ENCODE measurements at places on chromosomes 4 and X.

GRCh38 chrX:42933187-42933586 lies 155.2 kb upstream of the PPP1R2C start:
- DNase-seq, result no peak

- DNase-seq, result no peak
Observed at GRCh38 chrX:134685668-134686067, 27.4 kb upstream of the PLAC1 start.

- DNase-seq, result no peak
Observed at GRCh38 chr4:152776352-152776751, 3.2 kb downstream of the TIGD4 start.

DNA sequence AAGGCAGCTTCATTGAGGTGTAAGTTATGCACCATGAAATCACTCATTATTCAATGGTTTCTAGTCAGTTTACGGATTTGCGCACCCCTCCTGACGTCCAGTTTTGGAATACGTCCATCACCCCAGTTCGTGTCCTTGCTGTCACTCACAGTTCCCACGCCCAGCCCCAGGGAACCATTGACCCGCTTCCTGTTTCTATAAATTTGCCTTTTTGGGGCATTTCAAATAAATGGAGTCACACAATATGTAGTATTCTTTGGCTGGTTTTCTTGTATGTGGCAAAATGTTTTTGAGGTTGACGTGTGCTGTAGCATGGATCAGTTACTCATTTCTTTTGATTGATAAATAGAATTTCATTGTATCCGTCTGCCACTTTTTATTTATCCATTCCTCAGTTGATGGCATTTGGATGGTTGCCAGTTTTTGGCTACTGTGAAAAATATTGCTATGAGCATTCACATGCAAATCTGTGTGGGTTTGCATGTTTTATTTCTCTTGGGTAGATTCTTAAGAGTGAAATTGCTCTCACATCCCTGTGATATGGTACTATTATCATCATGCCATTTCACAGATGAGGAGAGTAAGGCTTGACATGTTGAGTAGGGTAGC lies 18.4 kb upstream of the SORCS2 start:
- no peak for DNase-seq

GRCh38 chr4:55973650-55974049 lies 24.9 kb downstream of the CEP135 start:
- no peak for DNase-seq

GRCh38 chrX:15758140-15758539 lies 20.1 kb downstream of the CA5B start:
- DNase-seq, result no peak

DNA sequence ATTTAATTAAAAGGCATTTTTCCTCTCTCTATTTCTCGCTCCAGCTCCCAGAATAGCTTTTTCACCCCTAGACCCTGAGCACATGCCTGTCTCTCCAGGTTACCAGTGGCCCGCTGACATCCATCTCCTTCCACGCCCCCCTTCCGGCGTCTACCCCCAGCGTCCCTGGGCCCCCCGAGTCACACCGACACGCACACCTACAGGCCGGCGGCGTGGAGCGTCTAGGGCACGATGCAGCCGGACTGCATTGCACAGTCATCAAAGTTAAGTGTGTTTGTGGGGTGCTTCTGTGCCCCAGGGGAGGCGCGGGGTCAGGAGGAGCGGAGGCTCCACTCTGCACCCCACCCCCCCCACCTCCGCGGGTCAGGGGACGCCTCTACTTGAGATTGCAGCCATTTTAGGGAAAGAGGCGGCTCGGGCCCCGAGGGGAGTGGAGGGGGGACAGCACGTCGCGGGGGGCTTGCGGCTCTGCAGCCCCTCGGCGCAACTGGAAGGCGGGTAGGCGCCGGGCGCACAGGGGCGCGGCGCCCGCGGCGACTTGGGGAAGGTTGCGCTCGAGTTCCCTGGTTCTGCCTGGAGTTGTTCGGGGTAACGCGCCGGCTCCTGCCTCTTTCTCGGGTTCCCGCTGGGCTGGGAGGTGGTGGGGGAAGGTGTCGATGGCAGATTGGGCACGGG lies 112.7 kb downstream of the DHX15 start:
- DNase-seq, result peak; percentile 4

DNA sequence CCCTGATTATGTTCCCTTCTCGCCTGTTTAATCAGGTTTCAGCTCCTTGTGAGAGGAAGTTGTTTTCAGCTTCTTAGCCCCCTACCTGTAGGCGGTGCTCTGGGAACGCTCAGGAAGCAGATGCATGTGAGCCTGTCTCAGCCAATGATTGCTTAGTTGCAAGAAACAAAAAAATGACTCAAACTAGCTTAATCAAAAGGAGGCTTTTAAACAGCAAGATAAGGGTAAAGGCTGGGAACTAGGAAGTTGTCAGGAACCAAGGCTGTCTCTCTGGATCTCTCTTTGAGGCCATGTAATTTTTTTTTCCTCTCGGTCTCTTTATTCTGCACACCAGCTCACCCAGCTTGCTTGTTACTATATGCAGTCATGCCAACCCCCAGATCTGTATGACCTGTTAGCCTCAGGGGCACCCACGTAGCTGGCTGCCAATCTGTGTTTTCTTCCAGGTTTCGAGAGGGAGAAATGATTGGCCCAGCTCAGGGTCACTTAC lies 109.1 kb downstream of the PTTG2 start:
- no peak for DNase-seq

- DNase-seq, result no peak
Observed at GRCh38 chrX:34943235-34943634, 639 bp downstream of the FAM47B start.

- no peak for DNase-seq
Observed at GRCh38 chr4:15295421-15296162, 132.2 kb upstream of the C1QTNF7 start.

GRCh38 chrX:139889760-139890159 lies 43.1 kb downstream of the ATP11C start:
- DNase-seq, result no peak

DNA sequence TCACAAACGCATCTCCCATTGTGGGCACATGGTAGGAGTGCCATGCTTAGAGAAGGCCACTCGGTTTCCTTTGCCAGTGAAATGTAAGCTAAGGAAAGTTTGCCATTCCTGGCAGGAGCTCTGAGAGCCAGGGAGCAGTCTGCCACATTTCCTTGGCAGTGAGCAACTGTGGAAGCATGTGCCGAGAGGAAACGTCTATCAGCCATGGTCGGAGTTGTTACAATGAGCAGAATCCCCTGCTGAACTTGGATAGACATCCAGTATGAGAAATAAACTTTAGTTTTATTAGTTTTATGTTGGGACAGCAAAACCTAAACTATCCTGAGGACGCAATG lies 51.1 kb downstream of the ENOPH1 start:
- DNase-seq, result no peak

GRCh38 chrX:136021160-136021559 lies 35.9 kb downstream of the SLC9A6 start:
- no peak for DNase-seq

All from stimulated activated CD4-positive, alpha-beta T cell treated with anti-CD3 and anti-CD28 coated beads, Interleukin-15, amount 100 ng/mL, for 48 hours (primary cell).